ENCODE measurements at places on chromosomes 7 and 10. TPM values are rescaled to one million over a fixed set of nuclear protein-coding genes. Genes with fewer than 3 reads are reported as not detected.

DNA sequence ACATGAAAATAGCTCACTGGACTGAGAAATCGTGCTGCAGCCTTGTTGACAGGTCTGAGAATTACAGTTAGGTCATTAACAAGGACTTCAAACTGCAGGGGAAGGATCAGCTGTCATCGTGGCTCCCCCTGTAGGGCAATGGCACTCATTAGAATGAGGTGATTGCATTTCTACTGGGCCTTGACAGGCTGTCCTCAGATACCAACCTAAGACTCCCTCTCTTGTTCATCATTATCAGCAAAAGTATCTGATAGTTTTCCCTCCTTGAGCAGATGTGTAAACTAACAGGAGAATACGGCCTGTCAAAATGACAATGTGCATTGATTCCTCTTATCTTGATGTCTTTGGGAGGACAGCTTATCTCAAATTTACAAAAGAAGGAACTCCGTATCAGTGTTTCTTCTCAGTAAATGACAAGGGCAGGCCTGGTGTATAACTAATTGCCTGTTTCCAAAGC lies 648.5 kb upstream of the LRRN3 start:
- DNase-seq, result peak; percentile 71

DNA sequence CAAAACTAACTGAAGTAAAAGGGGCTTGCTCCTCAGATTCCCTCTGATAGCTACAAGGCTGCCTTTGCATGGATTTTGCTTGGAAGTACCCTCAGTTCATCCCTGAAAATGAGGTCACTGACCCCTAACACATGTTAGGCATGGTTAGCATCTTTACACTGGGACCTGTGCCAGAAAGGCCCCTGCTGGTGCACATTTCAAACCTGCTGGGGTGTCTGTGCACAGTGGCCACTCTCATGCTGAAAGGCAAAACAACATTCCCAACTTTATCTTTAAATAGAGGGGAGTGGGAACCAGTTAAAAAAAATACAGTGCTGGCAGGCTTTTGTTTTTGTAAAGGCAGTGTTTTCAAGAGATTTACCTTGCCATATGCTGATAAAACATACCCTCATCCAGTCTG lies 99.1 kb downstream of the ANK3 start:
- DNase-seq, result no peak

- DNase-seq, result no peak
Observed at GRCh38 chr7:131170440-131171271, 157.0 kb upstream of the MKLN1 start.

DNA sequence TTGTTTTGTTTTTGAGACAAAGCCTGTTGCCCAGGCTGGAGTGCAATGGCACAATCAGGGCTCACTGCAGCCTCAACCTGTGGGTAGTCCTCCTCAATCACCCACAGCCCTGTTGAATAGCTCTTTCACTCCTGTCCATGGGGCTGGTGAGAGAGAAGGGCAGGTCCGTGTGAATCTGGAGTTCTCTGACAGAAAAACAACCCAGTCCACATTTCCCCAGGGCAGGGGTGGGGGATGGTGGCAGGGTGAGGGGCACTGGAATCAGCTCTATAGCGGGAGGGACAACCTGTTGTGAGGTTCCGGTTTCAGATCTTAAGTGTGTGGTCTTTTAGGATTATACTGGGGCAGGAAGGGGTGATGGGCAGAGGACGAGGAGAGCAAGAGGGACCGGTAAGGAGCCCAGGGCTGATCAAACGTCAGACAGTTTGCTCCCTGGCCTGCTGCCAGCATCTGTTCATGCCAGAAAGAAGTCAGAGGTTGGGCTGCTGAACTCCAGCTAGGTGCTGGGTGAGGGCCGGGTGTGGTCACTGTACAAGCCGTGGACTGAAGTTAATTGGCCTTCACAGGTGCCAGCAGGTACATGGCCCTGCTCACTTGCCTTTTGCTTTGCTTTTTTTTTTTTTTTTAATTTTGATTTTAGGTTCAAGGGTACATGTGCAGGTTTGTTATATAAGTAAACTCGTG lies 33.2 kb upstream of the MKRN1 start:
- no peak for DNase-seq

- no peak for DNase-seq
Observed at GRCh38 chr7:73893342-73894101, 32.6 kb downstream of the TMEM270 start.

DNA sequence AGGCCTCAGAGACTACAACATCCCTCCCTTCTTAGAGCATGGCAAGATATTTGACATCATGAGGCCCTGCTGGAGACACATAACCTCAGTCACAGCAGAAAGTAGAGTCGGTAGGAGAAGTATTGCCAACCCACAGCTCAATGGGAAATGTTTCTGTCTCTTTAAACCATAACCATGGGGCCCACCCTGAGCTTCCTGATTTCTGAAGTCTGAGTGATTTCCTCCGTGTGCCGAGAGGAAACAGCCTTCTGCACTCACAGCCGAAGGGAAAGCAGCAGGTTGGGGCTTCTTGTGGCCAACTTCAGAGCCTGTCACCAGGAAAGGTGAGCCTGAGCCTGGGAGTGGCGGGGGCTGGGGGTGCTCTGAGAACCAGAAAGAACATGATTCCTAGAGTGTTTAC lies at the start of gene GIMAP1:
Gene GIMAP1 (plus strand): TSS at position 246 of the 400 bp plus-strand sequence. CDS start 2,435 bp downstream, outside the sequence.
- no peak for DNase-seq

DNA sequence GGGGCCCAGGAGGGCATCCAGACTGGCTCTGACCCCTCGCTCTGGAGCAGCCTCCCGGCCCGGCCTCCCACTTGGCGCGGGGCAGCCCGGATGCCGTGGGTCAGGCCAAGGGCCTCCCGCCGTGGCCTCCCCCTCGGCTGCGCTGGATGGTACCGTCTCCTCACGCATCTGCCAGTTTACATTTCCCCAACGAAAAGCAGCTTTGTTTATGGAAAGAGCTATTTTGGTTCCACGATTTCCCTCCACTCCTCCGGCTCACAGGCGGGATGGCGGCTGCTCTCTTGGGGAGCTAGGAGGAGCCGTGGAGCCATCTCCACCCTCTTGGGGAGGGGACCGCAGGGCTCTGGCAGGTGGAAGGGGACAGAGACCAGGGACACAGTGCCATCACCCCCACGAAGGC lies 93.2 kb upstream of the MYL10 start:
- no peak for DNase-seq

GRCh38 chr10:4334871-4335270 lies 491.1 kb upstream of the AKR1E2 start:
- no peak for DNase-seq

- no peak for DNase-seq
Observed at GRCh38 chr10:34495938-34496337, 319.2 kb downstream of the PARD3 start.

- DNase-seq, result no peak
Observed at GRCh38 chr7:6197801-6198551, 74.4 kb downstream of the CYTH3 start.

GRCh38 chr10:123766012-123766411 lies 99.9 kb downstream of the GPR26 start:
- DNase-seq, result no peak

GRCh38 chr10:64859911-64860310 lies 1338.7 kb downstream of the REEP3 start:
- peak; percentile 46 for DNase-seq

DNA sequence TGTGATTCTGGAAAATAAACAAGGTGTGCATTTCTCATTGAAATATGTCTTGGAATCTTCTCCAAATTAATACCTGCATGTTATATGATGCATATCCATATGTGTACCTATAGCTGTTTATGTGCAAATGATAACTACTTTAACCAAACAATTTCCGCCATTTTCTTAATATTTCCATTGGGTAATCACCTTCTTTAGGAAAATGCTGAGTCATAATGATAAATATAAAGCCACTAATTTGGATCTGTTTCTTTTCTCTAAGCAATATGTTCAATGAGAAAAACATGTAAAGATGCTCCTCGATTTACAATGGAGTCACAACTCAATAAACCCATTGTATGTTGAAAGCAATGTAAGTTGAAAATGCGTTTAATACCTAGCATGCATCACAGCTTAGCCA lies 574.4 kb downstream of the CNTNAP2 start:
- DNase-seq, result no peak

Gene AMPH
- total RNA-seq, result not detected

Gene STEAP2
- 13.5 TPM for total RNA-seq

Gene SMARCD3
- 27.8 TPM for total RNA-seq

Gene CDK14
- 22.5 TPM for total RNA-seq
